ENCODE measurements at places on chromosomes 3 and 15.

- DNase-seq, result no peak
Observed at GRCh38 chr3:149603126-149604074, 54.4 kb downstream of the WWTR1 start.

- DNase-seq, result no peak
Observed at GRCh38 chr15:65834603-65835282, 34.5 kb upstream of the RAB11A start.

- no peak for DNase-seq
Observed at GRCh38 chr3:170780471-170780870, 89.5 kb downstream of the RPL22L1 start.

- DNase-seq, result no peak
Observed at GRCh38 chr15:48647962-48648361, 2.5 kb upstream of the FBN1 start.

DNA sequence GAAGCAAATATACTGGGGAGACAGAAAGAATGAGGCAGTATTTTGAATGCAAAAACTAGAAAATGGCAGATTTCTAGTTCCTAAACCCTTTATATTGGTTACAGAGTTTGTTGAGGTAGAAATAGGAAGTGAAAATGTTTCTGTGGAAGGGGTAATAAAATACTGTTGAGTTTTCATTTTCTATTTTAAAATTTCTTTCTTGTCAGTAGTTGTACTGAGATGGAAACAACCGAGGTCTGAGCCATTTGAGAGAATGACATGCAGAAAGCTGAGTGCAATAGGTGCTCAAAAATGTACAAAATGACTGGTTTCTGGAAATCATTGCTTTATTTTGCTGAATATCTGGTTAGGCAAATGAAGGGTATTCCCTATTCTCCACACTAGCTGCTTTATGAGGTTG, 361.4 kb downstream of the CHL1 start:
- no peak for DNase-seq

DNA sequence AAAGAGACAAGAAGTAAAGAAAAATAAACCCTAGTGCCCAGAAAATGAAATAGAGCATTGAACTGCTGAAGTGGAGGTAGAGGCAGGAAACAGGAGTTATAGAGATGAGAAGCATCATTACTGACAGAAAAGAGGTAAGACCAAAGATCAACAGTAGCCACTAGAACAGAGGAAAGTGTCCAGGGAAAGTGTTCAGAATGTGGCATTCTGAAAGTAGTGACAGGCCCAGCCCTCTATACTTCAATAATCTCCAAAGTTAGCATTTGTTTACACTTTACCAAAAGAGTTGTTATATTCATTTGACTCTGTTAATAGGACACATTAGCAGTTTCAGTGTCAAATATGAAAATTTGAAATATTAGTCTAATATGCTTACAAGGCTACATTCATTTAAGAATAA, 727.1 kb upstream of the NECTIN3 start:
- DNase-seq, result no peak

GRCh38 chr15:43275740-43276562, 9.2 kb upstream of the TGM5 start:
- no peak for DNase-seq

DNA sequence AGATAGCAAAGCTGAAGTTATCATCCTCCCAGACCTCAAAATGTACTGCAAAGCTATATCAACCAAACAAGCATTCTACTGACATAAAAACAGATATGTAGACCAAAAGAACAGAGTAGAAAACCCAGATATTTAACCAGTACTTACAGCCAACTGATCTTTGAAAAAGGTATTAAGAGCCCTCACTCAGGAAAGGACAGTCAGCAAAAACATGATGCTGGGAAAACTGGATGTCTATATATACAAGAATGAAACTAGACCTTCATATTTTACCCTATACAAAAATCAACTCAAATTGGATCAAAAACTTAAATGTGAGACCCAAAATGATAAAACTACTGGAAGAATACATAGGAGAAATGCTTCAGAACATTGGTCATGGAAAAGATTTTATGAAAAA, 87.5 kb upstream of the MME start:
- no peak for DNase-seq

GRCh38 chr3:110323349-110323748, 748.3 kb upstream of the NECTIN3 start:
- no peak for DNase-seq

DNA sequence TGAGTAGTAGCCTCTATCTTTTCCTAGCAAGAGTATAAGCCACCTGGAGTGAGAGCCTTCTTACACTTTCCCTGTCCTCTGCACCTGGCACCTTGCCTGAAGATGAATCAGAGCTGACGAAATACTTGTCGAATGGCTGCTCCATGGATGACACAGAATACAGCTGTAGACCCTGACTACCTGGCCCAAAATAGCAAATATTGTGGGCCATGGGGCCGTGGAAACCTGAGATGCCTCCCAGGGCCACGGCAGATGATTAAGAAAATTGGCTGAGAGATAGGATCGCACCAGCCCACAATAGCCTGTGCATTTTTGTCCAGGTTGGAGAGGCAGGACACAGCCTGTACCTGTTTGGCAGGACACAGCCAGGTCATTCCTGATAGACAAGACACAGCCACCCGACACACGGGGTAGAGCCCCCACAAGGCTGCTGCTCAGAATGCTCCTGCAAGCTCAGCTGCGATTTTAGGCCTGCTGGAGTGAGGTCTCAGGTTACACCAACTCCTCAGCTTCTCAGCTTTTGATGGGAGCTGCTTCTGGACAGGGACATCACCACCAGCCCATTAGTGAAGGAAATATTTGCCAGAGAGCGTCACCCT, 22.9 kb upstream of the TPM1 start:
- DNase-seq, result no peak

- no peak for DNase-seq
Observed at GRCh38 chr15:98369081-98369716, 279.1 kb upstream of the IGF1R start.

GRCh38 chr15:37083610-37084009, 16.7 kb downstream of the MEIS2 start:
- no peak for DNase-seq

DNA sequence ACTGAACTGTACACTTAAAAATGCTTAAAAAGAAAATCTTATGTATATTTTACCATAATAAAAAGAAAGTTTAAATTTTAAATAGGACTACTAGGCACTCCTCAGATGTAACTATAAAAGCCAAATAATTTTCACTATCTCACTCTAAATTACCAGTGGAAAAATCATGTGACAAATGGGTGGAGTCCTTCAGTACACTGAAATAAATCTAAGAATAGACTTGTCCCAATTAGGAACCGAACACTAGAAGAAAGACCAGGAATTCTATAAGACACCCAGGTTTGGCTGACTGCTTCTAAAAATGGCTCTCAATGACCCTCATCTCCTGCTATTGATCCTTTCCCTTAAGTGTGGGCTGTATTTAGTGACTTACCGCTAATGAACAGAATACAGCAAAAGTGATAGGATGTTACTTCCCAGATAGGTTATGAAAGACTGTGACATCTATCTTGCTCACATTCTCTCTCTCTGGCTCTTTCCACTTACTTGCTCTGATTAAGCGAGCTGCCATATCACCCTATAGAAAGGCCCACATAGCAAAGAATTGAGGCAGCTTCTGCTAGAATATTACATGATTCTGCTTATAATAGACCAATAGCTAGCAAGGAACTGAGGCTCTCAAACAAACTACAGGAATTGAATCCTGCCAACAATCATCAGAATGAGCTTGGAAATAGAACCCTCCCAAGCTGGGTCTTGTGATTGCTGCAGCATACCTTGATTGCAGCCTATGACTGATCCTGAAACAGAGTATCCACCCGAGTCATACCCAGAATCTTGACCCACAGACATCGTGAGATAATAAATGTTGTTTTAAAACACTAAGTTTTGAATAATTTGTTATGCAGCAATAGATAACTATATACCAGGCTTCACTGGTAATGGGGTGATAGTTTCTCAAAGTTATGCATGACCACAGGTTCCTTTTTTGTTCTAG, 16.9 kb downstream of the TTBK2 start:
- no peak for DNase-seq

DNA sequence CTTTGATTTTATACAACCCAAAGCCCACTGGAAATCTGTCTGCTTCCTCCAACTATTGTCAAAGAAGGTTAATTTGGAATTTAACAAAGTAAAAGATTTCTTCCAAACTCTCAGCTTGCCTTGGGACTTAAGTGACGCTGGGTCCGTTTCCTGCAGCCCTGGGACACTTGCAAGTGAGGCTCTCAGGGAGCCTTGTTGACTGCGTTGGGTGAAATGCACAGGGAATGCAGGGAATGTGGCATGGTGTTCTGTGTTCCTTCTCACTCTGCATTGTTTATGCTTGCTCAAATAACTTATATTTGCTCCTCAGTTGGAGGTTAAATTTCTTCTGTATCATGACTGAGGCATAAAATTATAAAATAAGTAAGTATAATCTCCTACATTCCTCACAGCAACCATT, 60.9 kb upstream of the TJP1 start:
- DNase-seq, result no peak

GRCh38 chr3:109784852-109785631, 447.7 kb upstream of the DPPA4 start:
- no peak for DNase-seq

DNA sequence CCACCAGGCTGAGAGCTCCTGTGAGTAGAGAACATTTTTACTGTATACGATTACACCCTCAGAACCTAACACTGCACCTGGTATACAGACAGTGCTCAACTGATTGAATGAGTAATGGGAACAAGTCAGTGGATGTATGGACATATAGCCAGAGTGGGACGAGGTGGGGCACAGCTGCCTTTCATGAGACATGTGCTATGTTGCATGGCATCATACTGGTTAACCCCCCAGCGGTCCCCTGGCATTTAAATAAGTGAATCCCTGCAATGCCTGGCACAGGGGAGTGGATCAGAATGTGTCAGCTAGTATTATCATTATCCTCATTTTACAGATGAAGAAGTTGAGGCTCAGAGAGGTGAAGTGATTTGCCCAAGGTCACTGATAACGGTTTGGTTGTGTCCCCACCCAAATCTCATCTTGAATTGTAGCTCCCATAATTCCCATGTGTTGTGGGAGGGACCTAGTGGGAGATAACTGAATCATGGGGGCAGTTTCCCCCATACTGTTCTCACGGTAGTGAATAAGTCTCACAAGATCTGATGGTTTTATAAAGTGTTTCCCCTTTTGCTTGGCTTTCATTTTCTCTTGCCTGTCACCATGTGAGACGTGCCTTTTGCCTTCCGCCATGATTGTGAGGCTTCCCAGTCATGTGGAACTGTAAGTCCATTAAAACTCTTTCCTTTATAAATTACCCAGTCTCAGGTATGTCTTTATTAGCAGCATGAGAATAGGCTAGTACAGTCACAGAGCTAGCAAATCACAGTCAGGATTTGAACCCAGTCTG, 56.0 kb upstream of the ATP2B2 start:
- no peak for DNase-seq

- no peak for DNase-seq
Observed at GRCh38 chr3:99949956-99950670, 132.5 kb downstream of the CMSS1 start.

DNA sequence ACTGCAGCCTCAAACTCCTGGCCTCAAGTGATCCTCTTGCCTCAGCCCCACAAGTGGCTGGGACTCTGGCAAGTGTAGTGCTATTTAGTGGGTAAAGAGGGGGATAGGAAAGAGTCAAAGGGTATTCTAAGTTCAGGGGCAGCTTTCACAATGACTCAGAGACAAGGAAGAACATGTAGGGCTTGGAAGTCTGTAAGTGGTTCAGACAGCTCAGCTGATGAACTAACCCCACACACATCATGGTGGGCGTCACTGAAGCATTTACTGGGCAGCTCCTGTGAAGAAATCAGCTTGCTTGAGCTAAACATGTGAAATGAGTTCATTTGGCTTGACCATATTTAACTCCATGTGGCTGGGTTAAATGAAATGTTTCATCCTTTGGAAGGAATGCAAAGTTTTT, 34.6 kb upstream of the THSD4 start:
- DNase-seq, result no peak

DNA sequence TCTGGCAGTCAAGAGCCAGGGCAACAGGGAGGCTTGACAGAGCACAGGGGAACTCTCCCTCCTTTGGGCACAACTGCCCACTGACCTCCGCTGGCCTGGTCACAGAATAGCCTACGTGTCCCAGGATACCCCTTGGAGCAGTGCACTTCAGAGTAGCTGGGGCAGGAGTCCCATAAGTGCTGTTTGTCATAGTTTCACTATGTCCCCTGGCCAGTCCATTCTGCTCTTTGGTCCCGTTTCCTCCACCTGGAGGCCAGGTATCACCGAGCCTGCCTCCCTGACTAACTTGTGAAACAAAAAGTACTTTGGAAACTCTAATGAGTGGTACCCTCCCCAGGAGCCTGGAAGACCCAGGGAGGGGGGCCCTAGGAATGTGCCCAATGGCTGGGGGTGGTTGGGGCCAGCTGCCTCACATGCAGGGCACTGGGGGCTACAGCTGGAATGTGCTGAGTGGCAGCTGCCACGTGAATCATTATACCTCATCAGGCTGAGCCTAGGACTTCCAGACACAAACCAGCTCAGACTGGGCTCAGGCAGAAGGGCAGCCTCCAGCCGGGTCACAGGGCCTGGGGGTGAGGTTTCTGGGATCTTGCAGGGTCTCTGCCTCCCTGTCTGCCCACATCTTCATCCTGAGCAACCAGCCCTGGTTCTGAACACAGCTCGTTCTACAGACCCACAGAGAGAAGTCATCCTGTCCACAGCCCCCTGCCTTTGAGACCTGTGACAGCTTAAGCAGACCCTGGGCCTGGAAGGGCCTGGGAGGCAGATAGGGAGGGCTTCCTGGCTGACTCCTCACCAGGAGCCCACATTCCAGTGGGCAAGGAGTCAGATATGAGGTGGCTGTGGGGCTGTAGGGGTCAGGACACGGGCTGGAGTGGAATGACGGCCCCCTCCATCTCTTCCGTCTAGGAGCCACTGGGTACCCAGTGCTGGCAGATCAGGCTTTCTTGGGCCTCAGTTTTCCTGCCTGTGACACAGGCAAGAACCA, 914 bp upstream of the PTH1R start:
- no peak for DNase-seq

- no peak for DNase-seq
Observed at GRCh38 chr3:100020876-100021644, 93.2 kb downstream of the FILIP1L start.

- no peak for DNase-seq
Observed at GRCh38 chr3:184531626-184532280, 29.8 kb upstream of the EPHB3 start.

- no peak for DNase-seq
Observed at GRCh38 chr15:93152360-93152759, 63.3 kb upstream of the RGMA start.

DNA sequence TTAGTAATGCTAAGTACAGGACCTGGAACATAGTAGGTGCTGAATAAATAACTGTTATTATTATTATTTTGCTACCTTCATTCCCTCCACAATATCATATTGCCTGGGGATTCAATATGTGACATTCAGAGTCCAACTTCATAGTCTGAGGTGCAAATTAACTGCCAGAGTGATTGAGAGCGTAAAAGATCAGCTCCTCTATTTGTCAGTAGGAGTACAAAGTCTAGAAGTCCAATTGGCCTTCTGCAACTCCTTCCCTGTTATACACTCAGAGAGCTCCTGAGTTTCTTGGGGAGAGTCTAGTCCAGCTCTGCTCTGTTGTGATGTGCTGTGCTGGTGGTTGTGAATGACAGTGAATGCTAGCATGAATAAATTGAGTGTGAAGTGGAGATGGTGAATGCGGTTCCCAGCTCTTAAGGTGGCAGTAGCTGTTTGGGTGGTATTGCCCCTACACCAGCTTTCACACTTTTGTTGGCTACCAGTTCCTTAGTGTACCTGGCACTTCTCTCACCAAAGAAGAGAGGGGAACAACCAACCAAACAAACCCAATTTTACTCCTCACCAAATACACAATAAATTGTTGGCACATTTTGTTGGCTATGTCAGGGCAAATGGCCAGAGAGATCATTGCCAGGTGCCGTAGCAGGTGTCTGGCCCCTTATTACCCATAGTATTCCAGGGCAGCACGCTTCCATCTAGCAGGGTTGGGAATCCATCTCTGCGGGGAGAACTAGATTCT, 270.1 kb upstream of the TBL1XR1 start:
- DNase-seq, result no peak
